GM06990 (cell line): ENCODE measurements at places on chromosomes 3 and 15.

GRCh38 chr3:114554731-114555130, 260.9 kb downstream of the TIGIT start:
- no peak for DNase-seq

DNA sequence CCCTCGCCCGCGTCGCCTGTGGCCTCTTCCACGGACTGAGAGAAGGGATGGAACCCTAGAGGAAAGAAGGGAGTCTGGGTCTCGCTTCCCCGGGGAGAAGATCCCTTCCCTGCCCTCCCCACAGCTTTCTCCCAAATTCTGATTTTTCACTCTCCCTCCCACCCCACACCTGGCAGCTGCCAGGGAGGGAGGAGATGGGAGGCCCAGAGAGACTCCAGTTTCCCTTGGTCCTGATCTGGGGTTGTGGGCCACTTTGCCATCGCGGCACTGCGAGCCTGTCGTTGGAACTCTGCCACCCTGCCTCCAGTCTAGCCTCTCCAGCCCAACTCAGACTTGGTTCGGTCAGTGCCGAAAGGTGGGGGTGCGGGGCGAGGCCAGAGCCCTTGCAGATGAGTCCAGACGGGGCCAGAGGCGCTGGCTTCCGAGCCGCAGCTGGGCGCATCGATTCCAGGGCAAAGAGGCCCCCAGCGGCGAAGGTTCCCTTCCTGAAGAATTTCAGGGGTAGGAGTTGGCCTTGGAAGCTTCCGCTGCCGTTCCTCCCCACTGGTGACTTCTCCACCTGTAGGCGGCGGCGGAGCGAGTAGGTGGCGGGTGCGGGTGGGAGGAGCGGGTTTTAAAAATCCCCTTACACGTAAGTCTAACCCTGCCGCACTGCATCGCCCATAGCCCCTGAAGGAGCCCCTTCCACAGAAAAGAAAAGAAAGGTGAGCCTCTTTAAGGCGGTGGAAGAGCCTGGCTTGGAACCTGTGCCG, 5.2 kb downstream of the WNT5A start:
- peak; percentile 37 for DNase-seq

DNA sequence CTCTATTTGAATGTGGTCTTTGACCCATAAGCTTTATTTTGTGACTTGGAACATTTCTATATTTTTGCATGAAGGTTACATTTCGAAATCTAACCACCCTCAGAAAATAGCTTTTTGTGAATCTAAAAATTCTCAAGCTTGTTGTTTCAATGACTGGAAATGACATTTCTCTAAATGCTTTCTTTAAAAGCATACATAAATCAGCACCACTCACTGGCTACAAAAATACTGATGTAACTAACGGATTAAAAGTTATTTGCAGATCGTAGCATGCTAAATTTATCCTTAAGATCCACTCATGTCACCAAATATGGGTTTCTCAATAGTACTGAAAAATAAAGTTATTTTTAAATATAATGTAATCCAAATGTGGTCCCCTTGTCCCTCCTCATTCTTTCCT, 55.2 kb upstream of the ACAN start:
- DNase-seq = no peak

DNA sequence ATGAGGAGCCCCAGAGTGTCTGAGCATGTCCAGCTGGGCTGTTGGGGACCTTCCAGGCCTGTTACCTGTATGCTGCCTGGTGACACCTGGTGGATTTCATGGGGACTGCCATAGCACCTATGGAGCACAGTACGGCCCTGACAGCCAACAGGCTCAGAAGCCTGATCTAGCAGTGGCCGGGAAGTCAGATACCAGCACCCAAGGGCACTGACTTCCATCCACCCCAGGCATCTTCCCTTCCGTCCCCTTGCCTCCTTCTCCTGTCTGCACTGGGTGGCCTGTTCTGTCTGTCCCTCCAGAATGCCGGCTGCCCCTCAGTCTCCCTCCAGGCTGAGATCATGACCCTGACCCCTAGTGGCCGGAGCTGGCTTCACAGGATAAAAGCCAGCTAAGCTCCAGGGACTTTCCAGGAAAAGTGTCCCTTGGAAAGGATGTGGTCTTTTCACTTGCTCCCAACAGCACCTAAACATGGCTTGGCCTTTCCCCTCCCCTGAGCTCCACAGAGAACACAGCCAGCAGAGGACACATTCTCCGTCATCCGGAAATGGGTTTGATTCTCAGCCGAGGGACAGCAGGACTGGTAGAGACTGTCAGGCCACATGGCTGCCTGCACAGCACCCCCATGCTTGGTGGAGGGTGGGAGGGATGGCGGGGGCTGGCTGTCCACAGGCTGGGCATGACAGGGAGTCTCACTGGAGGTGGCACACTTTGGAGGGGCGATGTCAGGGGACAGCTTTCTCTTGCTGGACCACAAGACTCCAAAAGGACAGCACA, 9.5 kb downstream of the RPS17 start:
- peak; percentile 77 for DNase-seq

DNA sequence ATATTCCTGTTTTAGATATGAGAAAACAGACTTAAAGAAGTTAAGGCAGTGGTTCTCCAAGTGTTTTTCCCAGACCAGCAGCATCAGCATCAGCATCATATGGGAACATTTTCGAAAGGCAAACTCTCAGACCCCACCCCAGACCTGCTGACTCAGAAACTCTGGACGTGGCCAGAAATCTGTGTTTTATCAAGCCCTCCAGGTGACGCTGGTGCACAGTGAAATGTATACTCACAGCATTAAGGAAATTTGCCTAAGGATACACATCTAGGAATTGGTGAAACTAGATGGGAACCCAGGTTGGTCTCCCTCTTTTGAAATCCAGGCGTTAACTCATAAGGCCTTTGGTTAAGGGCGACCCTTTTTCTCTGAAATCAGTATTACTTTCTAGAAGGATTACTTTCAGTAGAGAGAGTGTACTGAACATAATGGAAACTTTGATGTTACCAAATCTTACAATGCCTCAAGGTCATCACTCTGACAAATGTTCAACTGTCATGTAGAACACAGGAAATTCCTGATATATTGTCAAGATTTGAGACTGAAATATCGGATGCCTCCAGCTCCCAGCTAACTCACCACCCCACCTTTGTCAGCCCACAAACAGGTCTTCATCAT, 910.2 kb downstream of the ROBO1 start:
- no peak for DNase-seq

DNA sequence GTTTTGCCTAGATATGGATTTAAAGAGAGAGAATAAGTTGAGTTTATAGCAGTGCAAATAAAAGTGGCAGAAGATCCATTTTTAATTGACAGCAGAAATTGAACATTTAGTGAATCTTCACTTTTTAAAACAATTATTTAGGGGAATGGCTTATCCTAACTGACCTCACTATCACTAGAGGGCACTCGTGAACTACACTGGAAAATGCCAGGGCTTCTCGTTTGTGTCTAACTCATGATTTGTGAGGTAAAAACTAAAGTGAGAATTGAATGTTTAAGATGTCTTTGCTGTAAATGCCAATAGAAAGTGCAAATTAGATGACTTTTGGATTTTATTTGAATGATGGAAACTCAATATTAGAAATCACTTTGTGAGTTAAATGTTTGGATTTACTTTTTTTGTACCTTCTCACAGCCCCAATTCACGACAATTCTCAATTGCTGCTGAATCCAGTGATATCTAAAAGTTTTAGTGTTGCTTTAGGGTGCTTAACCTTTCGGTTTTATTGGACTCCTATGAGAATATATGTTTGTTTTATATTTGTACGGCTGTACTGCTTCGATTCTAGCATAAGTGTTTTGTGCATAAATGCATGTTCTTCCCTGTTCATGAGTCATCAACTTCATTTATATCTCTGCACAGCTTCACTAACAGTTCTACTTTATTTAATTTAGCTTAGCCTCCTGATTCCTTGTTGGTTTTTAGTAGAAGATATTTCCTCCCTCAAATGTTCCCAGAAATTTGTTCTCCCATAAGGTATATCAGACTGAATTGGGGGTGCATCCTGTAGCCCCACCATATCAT, 462.1 kb downstream of the MFSD1 start:
- DNase-seq = peak; percentile 1

GRCh38 chr15:100241572-100242482, 99.9 kb downstream of the ADAMTS17 start:
- no peak for DNase-seq

DNA sequence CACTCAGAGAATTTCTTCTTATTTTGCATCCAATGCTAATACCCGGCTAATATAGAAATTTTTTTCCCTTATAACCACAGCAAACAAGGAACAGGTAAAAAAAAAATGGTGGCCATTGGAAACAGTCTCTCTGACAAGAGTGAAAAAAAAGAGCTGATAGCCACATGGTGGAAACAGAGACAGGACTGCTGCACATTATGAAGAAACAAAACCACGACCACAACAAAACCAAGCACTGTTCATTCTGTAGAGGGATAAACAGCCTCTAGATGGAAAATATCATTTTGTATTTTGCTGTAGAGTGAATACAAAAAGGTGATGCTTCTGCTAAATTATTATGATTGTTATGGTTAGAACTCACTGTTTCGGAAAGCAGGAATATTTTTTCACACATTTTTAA, 686.2 kb downstream of the NLGN1 start:
- DNase-seq = no peak

DNA sequence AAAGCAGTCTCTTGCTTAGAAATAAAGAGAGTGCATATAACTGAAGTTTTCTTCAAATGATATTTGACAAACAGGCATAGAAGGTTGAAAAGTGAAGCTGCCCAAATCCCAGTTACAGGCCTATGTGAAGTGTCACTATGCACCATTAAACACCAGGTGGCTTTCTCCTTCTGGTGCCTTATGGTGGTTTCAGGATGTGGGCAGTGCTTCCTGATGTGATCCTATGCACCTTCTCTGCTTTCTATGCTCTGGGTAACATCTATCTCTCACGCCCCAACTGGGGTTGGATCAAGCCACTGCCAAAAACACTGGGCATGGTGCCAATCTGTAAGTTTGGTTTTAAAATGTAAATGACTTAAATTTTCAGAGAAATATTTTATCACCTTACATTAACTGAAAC, 744.7 kb downstream of the TUSC7 start:
- no peak for DNase-seq

DNA sequence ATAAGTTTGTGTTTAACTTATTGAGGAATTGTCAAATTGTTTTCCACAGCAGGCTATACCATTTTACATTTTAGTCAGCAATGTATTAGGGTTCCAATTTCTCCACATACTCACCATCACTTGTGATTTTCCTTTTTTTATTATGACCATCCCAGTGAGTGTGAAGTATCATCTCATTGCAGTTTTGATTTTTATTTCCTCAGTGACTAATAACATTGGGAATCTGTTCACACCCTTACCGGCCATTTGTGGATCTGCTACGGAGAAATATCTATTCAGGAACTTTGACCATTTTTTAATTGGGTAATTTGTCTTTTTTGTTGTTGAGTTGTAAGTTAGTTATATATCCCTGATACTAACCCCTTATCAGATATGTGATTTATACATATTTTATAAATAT, 54.8 kb upstream of the LMCD1 start:
- DNase-seq = no peak

DNA sequence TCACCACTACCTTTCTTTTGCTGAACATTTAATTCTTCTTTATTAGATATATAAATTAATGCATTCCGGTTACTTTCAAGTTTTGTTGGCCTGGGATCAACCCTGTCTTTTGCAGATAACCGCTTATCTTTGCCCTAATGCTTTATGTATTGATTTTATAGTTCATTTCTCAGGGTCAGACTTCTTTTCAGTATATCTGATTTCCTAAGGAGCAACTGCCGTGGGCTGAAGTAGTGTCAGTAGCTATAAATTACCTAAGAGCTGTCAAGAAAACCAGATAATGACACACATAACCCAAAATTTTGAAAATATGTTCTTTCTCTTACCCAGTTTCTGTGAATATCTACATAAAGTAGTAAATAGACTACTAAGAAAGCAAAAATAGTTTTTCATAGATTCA, 38.0 kb downstream of the COL6A5 start:
- DNase-seq = no peak

DNA sequence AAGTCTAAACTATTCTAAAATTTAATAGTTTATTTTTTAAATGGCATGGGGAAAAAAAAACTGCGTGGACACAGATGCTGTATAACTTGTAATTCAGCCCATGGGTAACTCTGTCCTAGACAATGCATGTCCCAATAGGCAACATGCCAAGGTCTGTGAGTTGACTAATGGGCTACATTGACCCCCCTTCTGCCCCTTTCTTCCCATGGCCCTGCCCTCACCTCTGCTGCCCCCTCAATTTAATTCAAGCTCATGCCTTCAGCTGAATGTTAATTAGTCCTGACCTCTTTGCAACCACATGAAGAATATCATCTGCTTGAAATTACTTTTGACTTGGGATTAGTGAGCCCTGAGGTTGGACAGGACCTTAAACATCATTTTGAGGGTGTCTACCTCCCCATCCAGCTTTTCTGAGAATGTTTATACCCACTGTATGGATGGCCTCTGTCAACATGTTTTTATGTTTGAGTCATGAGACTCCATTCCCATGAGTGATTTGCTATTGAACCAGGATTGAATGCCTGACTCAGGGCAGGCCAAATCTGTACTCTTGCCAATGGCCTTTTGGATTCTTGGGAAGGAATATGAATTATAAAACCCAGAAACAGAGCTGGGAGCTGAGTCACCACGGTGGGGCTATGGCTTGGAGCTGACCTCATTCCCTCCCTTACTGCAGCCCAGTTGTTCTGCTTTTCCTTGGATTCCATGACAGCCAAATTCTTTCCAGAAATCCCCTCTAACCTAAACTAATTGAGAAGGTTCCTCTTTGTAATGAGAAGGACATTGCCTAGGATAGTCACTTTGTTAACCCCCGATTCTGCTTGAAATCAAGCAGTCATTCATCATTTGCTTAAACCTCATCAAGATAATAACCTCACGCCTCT, 33.5 kb upstream of the PDE8A start:
- no peak for DNase-seq

- DNase-seq = no peak
These were observed 152.8 kb upstream of the BHLHE40 start for GRCh38 chr3:4826237-4827100.

- DNase-seq = no peak
These were observed 11.0 kb downstream of the ETV5 start for GRCh38 chr3:186097663-186098451.

- no peak for DNase-seq
These were observed 252.4 kb upstream of the C2CD4B start for GRCh38 chr15:62417439-62417838.

- no peak for DNase-seq
These were observed 1.9 kb downstream of the RTP4 start for GRCh38 chr3:187370051-187370450.

GRCh38 chr3:64094713-64095079, 71.4 kb upstream of the PSMD6 start:
- no peak for DNase-seq

DNA sequence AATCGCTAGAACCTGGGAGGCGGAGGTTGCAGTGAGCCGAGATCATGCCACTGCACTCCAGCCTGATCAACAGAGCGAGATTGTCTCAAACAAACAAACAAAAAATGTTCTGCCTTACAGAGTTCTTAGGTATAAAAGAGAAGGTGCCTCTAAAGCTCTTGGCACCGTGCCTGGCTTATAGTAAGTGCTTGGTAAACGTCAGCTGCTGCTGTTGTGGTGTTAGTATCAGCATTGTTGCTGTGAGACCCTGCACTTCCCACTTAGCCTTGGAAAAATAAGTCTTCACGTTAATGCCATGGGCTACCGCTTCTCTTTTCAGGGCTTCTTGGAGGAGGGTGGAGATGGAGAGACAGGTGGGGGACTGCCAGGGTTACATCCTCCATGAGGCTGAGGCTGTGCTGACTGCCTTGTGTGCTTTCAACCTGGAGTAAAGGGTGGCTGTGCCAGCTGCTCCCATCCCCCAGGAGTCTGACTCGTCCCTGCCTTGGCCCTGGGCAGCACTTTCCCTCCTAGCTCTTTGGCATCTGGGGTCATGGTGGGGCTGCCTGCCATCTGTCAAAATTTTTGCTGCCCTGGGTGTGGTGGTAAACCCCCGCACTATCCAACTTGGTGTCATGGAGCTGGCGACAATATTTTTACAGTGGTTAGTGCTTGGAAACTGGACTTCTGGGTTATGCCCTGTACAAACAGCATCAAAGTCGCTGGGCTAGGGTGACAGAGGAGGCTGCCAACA, 17.8 kb downstream of the FLNB start:
- DNase-seq = no peak
